Adrenal gland (tissue), 19 donors: ENCODE measurements at places on chromosomes 7 and 10.

DNA sequence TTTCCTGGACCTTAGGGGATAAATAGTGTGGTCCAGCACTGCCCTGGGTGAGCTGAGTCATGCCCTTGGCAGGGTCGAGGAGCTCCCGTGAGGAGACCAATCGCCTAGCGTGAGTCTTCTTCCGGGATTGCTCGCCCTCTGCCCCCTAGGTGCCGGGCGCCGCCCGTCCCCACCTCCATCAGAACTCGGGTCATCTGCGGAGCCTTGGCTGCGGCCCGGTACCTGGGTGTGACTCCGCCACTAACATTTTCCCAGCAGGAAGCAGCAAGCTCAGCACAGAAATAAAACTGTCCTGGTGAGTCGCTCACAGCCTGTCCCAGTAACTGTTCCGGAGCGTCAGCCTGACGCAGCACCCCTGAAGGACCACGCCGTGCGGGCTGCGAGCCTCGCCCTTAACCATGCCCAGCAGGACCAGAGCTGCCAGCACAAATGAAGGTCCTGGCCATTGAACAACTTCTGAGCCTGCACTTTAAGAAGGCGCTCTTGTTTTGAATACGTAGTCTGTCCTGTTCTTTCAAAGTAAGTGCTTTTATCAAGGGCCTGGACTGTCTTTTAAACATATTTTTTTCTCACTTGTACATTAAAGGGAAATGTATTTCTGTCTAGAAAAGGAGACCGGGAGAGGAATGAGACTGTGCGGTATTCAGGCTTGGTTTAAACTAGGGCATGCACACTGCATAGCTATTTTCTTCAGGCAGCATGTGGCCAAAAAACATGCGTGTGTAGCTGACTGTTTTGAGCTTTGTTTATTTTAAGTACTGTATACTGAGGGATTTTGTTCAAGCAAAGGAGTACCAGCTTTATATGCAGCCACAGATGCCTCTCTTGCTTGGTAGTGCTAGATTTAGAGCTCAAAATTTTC lies 136.7 kb downstream of the HECW1 start:
- H3K36me3 ChIP-seq = no peaks in the 10 kb centered on the region
- no peak overlapping the region for H3K4me3 ChIP-seq
- no peak overlapping the region for H3K27ac ChIP-seq
- DNase-seq = no peak
- H3K27me3 ChIP-seq = no peaks in the 10 kb centered on the region
- H3K4me1 ChIP-seq = no peaks in the 10 kb centered on the region

GRCh38 chr10:44126291-44126717 lies 258.6 kb downstream of the CXCL12 start:
- no peaks in the 10 kb centered on the region for H3K36me3 ChIP-seq
- no peak for DNase-seq
- no peaks in the 10 kb centered on the region for H3K27me3 ChIP-seq
- no peak overlapping the region for H3K4me3 ChIP-seq
- H3K4me1 ChIP-seq = no peaks in the 10 kb centered on the region

DNA sequence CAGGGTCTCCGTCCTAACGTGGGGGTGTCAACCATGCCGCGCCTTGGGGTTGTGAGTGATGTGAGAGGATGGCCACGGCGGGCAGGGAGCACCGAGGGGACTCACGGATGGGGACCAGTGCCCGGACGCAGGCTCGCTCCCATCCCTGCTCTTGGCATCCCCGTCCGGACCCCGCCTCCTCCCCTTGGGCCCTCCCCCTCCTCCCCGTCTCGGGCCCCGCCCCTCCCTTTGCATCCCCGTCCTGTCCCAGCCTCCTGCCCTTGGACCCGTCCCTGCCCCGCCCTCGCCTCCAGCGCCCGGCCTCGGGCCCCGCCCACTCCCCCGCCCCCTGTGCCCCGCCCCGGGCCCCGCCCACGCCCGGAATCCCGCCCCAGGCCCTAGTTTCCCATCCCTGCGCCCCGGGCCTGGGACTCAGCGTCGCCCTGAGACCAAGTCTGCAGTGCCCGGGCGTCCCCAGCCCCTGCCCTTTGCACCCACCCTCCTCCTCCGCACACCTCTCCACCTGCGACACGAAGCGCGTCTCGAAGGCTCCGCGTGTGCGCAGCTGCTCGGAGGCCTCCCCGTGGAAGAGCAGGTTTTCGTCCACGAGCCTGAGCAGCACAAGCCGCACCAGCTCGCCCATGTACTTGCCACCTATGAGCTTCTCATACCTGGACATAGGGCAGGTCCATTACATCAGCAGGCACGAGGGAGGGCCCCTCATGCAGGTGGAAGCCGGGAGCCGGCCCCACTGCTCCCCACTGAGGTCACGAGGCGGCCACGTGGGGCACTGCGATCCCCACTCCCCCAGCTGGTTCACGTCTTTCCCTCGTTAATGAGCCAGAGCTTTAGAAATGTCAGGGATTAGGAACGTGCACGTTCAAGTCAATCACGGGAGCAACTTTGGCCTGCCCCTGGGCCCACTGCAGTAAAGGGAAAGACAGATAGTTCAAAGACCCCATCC lies 5.1 kb upstream of the MYL7 start:
- DNase-seq = peak; percentile 76
- no peaks in the 10 kb centered on the region for H3K36me3 ChIP-seq
- peaks cover 12% of the 10 kb centered on the region for H3K27me3 ChIP-seq
- H3K4me3 ChIP-seq = no peak overlapping the region

- H3K27me3 ChIP-seq = no peaks in the 10 kb centered on the region
- no peak overlapping the region for H3K27ac ChIP-seq
- no peaks in the 10 kb centered on the region for H3K36me3 ChIP-seq
- DNase-seq = no peak
- no peak overlapping the region for H3K4me3 ChIP-seq
- H3K4me1 ChIP-seq = no peaks in the 10 kb centered on the region
These were observed 55.0 kb downstream of the CPXM2 start for GRCh38 chr10:123836418-123837145.

DNA sequence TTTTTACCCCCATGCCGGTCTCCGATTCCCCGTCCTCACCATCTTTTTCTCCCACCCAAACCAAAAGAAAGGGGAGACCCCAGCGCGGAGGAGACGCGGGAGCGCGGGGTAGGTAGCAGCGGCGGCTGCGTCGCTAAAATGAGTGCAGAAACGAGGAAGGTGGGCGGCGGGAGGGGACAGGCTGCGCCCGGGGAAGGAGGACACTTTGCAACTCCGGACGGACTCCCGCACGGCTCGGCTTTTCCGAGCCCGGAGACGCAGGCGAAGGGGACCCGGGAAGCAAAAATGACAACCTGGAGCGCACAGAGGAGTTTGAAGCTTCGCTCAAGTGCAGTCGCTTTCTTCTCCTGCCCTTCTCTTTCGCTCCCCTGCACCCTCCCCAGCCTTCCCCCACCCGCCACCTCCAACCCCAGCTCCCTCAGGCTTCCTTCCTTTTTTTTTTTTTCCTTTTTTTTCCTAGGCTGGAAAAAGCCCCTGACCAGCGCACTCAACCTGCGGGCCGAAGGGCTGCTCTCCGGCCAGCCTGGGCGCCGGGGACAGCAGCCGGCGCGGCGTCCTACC lies 453 bp downstream of the SFMBT2 start:
- DNase-seq = peak; percentile 28
- H3K27me3 ChIP-seq = peaks cover 8% of the 10 kb centered on the region
- H3K27ac ChIP-seq = peak overlapping the region; percentile 85
- H3K4me1 ChIP-seq = peaks cover 30% of the 10 kb centered on the region
- no peaks in the 10 kb centered on the region for H3K36me3 ChIP-seq
